ENCODE measurements at places on chromosomes 4 and X.

DNA sequence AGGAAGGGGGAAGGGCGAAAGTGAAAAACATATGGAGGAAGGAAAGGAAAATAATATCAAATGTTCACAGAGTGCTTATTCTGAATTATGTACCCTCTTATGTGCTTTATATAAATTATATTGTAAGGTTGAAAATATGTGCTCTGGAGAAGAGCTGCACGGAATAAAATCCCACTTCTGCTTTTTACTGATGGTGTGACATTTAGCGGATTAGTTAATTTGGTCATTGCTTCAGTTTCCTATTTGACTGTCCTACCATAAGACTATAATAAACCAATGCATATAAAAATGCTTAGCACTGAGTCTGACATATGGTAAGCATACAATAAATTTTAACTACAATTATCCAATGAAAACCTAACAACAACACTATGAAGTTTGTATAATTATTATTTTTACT lies 86.2 kb downstream of the NPFFR2 start:
- DNase-seq: no peak

DNA sequence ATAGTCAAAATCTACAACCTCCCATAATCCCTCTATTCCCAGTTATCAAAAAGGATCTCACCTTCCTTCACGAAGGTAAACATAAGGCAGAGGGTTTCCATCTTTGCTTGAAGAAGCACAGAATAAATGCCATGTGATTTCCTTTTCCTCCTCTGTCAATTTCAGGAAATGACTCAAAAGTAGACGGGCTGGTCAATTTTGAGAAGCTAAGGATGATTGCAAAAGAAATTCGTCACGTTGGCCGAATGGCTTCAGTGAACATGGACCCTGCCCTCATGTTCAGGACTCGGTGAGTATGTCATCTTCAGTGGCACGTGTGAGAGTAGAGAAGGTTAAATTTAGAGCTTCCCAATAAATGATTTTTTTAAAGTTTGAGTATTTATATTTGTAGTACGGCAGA lies 240.2 kb downstream of the RAPGEF2 start:
- DNase-seq: peak; percentile 64

DNA sequence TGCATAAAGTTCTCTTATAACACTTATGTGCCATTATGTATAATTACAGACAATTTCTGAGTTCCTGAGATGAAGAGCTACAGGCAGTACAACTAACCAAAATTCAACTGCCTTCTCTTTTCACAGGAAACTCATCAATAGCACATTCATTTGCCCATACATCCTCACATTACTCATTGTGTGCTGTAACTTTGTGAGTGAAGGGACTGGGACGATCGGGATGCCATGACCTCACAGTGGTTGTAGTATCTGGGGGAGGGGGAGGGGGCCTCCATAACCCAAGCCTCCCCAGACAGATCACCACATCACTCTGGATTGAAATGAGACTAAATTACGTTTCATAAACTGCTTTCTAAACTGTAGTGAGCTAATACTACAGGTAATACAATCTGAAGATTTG lies 60.7 kb downstream of the ABCG2 start:
- no peak for DNase-seq

GRCh38 chrX:100587861-100588260 lies 3.1 kb downstream of the TNMD start:
- DNase-seq: no peak

DNA sequence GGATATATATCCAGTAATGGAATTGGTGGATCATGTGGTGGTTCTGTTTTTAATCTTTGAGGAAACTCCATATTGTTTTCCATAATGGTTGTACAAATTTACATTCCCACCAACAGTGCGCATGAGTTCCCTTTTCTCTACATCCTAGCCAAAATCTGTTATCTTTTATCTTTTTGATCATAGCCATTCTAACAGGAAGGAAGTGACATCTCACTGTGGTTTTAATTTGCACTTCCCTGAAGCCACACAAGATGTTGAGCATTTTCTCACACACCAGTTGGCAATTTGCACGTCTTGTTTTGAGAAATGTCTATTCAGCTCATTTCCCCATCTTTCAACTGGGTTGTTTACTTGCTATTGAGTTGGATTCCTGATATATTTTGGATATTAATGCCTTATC lies 194.9 kb downstream of the CBLL2 start:
- DNase-seq: no peak

- DNase-seq: no peak
These were observed 159.7 kb downstream of the ARHGAP10 start for GRCh38 chr4:147891476-147892115.

DNA sequence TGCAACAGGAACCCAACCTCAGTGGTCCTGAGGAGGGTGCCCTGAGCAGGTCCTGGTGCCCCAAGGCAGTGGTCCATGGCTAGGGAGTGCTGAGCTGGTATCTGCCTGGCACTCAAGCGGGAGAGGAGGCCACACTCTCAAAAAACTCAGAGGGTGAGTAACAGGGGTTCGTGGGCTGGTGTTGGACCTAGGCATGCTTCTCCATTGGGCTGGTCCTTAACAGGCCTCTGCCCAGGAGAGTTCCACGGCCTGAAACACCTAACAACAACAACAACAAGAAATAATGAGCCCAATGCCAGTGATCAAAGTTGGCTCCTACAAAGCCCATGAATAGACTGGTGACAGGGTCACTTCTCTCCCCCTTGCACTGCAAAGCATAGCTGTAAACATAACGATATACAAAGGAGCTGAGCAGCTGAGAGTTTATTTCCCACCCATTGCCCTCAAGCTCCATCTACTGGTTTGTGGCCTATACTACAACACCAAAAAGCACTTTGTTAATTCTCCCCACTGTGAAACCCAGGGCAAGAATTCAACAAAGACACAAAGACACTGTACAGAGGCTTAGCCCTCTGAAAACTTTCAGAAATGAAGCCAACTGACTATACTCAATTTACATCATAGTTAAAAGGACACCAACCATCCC lies 736.1 kb upstream of the ADGRL3 start:
- no peak for DNase-seq

GRCh38 chrX:101191217-101191750 lies 28.3 kb upstream of the DRP2 start:
- no peak for DNase-seq

- no peak for DNase-seq
These were observed 200.2 kb upstream of the FAM47A start for GRCh38 chrX:34332334-34332733.

GRCh38 chr4:96052827-96053226 lies 212.9 kb downstream of the PDHA2 start:
- DNase-seq: no peak

GRCh38 chrX:46572340-46572936 lies 1.1 kb upstream of the CHST7 start:
- DNase-seq: peak; percentile 33

- peak; percentile 36 for DNase-seq
These were observed 3.3 kb downstream of the TRIM2 start for GRCh38 chr4:153207567-153207966.

DNA sequence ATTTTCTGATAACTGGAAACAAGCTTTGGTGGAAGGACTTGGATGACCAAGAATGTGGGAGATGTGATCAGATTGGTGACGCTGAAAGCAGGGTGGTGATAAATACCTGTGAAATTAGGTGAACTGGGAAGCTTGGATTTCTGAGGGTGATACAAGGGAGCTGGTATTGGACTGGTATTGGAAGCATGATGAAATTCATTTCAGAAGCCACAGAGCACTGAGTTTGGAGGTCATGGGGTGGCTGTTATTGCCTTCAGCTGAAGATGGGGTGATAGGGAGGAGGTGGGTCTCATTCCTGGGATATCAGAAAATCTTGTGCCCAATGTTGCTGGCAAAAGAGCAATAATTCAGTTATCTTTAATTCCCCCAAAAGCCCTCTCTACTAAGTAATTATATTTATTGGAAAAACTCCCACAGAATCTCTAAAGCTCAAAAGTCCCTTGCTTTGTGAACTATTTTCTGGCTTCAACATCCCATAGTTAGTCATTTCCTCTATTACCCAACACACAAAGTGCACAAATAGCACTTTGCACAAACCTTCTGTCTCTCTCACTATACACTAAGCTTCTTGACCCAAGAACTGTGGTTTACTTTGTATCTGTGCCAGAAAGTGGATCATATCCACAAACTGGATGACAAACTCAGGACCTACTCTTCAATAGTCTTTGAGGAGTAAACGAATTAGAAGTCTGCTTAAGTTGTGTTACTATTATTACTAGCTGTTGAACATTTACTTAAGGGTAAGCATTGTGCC lies 23.1 kb upstream of the CAMK2D start:
- peak; percentile 85 for DNase-seq

Measured in suppressor macrophage treated with lipopolysaccharide for 4 hours (primary cell).